ENCODE measurements at places on chromosomes 12 and 14. TPM values are rescaled to one million over a fixed set of nuclear protein-coding genes. Genes with fewer than 3 reads are reported as not detected.
A peak's percentile ranks its signal among the peaks of the same experiment; 100 is the strongest.

GRCh38 chr14:59004012-59004411 lies 184.5 kb upstream of the DAAM1 start:
- DNase-seq, result peak; percentile 21

Gene KLRD1
- total RNA-seq, result under 0.01 TPM

Gene KCNA5
- total RNA-seq, result not detected

DNA sequence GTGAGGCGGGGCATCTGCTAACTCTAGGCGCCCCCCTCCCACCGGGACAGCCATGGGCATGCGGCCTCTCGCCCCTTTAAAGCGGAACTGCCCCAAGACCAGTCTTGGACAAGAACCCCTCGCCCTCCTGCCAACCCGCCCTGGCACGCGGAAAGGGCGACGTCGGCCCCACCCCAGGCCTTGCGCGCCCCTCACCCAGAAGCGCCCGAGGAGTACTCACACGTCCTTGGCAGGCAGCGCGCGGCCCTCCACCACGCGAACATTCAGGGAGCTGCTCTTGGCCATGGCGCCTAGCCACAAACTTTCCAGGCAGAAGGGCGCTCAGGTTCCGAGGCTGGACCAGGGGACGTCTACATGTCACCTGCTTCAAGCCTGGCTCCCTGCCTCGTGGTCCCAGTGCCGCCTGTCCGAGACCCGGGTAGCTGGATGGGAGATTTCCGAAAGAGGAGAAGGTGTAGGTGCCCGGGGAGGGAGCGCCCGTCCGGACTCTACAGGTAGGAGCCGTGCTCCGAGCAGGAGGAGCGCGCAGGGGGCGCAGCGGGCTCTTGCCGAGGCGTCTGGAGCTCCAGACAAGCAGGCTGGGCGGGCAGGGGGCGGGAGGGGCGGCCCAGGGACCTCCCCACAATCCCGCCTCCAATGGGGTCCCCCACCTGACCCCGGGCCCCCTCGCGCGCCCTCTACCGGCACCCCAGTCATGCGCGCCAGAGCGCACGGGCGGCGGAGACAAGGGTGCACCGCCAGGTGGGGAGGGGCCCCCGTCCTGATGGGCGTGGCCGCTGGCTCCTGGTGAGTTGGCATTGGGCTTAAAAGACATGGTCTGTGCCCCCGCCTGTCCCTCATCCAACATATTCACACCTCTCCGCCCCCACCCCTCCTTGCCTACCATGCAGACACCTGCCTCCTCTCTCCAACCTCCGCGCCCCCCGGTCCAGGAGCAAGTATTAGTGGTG lies at the start of gene RASAL1:
RASAL1 (minus strand) TSS at position 584 of the 950 bp plus-strand sequence; CDS start at position 285, 299 bp downstream.
- DNase-seq, result no peak

- DNase-seq, result no peak
Measured at GRCh38 chr14:106530423-106531107, 1004.2 kb downstream of the TMEM121 start.

DNA sequence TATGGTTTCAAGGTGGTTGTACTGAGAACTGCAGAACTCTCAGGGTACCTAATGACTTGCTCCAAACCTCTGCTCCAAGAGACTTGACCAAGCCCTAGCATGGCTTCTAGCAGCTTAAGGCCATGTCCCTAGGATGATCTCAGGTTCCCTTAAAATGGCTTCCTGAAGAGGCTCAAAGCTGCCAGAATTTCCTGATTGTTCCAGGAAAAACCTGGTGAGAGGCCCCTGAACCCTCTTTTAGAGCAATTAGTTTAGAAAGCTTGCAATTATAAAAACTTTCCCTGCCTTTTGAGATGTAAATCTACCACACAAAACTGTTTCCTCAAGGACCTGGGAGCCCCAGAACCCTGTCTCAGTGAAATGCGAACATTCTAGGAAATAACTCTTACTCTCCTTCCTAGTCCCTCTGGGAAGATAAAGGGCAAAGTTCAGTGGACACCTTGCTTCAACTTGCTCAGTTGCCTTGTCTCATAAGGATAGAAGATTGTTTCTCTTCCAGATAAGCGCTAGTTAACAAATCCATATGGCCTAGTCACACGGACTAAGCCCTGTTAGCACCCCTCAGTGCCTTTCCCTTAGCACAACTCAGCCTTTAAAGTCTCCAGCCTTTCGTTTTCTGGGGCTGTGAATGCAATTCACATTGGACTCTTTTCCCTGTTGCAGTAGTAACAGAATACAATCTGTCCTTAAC lies 2.5 kb downstream of the CMAS start:
- DNase-seq, result no peak

Gene CLEC4C
- total RNA-seq, result not detected

DNA sequence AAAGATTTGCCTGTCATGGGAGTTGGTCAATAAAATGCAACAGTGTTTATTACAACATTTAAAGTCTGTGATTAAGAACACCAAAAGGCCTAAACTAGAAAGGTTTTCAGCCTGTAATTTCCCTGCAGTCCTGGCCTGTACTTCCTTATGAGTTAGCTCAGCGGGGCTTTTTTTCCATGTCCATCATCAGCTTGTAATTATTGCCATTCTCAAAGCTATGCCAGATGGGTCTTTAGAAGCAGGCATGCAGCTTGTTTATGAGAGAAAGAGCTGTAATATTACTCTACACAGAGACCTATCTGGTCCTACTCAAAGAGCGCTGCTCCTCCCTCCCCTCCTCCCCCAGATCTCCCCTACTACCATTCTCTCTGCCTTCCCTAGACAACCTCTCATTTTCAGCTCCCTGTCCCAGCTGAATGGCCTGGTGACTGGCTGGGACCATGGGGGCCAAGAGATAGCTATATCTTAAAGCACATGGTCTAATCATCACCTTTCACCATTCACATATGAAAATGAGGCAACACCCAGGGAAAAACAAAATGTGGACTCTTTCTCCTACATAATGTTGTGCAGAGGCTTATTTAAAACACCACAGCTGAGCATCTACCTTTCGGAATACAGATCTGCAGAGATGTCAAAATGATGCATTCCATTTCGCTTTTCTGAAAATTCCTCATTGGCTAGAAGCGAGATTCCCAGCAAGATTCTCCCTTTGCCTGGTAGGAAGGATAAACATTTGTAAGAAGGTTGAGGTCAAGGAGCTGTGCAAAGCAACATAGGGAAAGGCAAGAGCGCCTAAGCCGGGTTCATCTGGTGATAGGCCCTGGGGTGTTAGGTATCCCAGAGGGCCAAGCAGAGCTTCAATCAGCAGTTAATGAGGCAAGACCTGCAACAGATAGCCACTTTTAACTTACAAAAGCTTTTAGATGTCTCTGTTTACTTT lies 209.7 kb upstream of the CDKN3 start:
- DNase-seq, result no peak

GRCh38 chr12:78189656-78190055 lies 359.0 kb downstream of the NAV3 start:
- peak; percentile 30 for DNase-seq

DNA sequence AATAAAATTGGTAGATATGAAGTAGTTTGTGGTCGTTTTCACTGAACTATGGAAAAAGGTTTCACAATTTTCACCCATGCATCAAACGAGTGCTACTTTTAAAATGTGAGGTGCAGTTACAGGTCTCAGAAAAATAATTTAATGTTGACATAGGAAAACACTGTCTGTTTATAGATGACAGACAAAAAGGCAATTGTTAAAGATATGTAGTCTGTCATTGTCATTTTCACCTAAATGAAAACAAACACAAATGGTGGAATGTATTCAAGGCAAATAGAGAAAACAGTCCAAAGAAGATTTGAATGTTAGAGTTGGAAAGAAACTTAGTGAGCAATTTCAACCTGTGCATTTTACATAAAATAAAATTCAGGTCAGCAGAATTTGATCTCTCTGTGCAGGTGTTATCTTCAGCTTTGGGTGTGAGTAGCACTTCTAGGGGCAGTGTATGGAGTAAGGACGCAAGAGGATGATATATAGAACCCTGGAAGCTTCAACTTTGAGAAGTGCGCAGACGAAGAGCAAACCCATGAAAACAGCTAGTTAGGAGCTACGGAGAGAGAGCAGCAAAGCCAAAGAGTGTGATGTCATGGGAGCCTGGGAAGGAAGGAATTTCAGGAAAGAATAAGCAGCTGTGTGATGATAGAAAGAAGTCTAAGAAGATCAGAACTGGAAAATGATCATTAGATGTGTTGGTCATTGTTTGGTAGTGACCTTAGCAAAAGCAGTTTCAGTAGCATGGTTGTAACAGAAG lies 6.2 kb downstream of the RERG start:
- no peak for DNase-seq

DNA sequence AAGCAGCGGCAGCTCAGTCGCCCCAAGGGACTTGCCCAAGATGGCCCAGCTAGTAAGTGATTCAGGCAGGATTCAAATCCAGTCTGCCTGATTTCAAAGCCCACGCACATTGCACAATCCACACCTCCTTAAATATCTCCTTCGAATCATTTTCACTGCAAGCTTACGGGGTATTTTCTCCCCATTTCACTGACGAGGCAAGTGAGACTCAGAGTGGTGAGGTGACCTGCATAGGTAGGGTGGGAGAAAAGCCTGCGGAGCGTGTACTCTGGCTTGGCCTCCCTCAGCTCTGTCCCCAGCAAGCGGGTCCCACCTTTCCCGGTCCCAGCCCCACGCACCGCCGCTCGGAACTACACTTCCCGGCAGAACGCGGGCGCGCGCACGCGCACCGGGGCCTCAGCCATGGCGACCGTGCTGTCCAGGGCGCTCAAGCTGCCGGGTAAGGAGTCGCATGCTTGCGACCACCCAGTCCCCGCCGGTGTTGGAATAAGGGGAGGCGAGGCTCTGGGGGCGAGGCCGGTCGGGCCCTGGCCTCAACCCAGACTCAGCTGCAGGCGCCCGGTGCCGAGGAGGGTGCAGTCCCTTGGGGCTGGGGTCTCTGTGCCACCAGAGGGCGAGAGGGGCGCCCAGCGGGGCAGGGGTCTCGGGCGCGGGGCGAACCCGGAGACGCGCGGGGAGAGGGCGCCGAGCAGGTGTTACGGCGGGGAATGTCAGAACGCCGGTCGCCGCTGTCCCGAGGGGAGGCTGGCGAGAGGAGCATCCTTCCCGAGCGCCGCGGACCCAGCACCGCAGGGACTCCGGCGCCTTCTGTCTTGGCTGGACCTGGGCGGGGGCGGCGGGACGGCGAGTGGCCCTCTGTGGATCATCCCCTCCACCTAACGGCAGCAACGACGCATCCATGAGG lies at the start of gene FAM234B:
FAM234B (plus strand) TSS at position 380 of the 904 bp plus-strand sequence; CDS start at position 403, 23 bp downstream.
- peak; percentile 51 for DNase-seq

Gene DTX3
- 19.0 TPM for total RNA-seq

DNA sequence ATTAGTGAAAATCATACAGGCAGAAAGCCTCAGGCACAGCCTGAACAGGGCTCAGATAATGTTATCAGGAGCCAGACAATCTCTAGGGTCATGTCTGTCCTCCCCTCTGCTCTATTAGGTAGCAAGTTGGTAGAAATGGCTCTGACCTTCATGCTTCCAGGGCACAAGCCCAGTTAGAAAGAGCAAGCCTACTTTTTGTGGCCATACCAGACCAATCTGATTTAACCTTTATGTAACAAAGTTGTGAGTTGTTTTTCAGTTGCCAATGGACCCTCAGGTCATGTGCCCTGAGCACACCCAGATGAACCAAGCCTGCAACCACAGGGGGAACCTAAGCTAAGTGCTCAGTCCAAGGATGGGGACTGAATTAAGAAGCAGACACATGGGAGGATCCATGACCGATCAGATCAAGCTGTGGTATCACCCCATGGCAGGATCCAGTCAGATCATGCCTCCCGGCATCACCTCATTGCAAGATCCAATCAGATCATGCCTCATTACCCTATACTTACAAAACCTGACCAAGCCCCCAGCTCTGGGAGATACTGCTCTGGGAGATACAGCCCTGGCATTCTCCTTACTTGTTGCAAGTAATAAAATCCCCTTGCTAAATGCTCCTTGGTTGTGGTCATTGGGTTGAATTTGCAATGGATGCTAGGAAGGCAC lies 18.8 kb upstream of the HIGD1C start:
- DNase-seq, result no peak

- no peak for DNase-seq
Measured at GRCh38 chr12:116534311-116535121, 24.7 kb upstream of the MAP1LC3B2 start.

DNA sequence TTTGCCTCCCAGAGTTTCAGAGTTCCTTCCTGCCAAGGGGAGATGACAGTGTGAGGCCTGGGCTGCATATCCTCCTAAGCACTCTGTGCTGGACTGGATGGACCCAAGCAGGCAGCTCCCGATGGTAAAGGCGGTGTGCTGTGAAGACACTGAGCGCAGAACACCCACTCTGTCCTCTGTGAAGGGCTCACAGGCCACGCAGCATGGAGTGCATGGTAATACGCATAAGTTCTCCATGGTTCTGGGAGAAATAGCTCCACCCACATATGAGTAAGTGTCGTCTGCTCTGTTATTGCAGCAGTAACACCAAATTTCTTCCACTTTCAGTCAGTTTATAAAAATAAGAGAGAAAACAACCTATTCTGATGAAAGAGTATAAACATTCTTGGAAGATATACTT lies 55.8 kb downstream of the TMEM30B start:
- no peak for DNase-seq

Gene TDRD9
- 0.32 TPM for total RNA-seq

- no peak for DNase-seq
Measured at GRCh38 chr14:39592116-39592789, 160.0 kb upstream of the FBXO33 start.

DNA sequence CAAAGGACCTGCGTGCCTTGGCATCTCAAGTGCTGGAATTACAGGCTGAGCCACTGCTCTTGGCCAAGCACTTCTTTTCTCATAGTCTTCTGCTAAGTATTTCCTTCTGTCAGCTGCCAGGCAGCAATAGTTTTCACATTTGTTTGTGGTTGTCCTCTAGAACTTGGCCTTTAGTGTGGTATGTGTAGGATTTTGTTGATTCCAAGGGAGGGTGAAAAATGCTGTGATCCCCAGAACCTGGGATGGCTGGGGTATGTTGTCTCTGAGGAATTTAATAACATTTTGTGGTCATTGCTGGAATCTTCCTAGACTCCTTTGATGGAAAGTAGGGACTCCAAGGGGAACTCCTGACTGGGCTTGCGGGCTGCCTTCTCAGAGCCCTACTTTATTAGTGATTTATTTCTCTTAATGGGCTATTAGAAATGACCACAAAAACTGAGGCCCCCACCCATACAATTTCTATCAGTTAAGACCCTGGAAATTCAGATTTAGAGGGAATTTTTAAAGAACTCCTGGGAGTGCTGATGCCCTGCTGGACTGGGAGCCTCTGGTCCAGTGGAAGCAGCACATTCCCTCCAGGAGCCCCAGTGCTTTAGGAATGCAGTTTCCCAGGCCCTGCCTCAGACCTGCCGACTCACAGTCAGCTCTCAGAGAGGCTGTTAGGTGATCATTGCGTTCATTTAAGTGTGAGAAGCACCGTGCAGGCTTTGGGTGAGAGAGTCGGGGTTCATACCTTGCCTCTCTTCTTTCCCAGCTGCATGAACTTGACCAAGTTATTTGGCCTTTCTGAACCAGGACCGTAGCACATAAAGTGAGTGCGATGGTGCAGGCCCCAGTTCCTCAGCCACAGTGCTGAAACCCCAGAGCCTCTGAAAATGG lies 22.7 kb downstream of the TRAF3 start:
- peak; percentile 92 for DNase-seq

GRCh38 chr12:4780641-4781611 lies 60.7 kb downstream of the GALNT8 start:
- DNase-seq, result no peak

- DNase-seq, result no peak
Measured at GRCh38 chr14:69769623-69770022, 2.7 kb downstream of the SRSF5 start.

Gene RNASE3
- total RNA-seq, result not detected

Gene PAH
- total RNA-seq, result not detected

- peak; percentile 59 for DNase-seq
Measured at GRCh38 chr14:76710056-76711010, 50.9 kb upstream of the VASH1 start.

- DNase-seq, result no peak
Measured at GRCh38 chr14:105325303-105325702, 10.8 kb downstream of the PACS2 start.
